ENCODE measurements at places on chromosomes 4 and X.

DNA sequence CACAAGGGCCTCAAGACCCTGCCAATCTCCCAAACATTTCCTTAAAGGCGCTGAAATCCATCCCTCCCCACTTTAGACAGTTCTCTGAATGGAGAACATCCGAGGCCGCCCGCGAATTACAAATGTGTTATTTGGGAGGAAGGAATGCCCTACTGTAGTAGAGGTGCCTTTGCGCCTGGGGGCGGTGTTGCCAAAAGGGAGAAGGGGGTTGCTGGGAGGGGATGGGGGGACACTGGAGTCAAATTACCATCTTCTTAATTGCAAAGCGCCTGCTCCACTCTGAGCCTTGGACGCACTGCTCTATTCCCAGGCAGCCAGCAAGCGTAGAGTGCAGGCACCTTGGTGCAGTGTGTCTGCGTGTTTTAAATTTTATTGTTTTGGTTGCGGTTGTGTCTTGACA lies 2.7 kb downstream of the TMEM255A start:
- DNase-seq, result no peak

- DNase-seq, result no peak
Measured at GRCh38 chrX:38774249-38774648, 27.0 kb upstream of the MID1IP1 start.

GRCh38 chrX:41705680-41706374 lies 17.1 kb downstream of the GPR34 start:
- DNase-seq, result no peak

- DNase-seq, result no peak
Measured at GRCh38 chr4:132530861-132531260, 618.2 kb upstream of the PCDH10 start.

DNA sequence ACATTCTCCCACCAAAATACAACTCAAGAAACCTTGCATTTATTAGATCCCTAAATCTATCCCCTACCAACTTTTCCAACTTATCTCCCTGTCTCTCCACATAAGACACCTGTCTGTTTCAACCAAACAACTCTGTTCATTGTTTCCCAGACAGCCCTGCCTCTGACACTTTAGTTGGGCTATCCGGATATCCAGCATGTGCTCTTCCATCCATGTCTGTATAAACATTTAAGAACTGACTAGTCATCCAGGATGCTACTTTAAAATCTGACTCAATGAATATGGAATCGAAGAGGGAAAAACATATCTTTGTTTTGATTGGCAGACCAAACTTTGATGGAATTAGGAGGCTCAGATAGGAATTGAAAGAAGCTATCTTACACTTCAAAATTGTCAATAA lies 143.2 kb upstream of the DCAF8L1 start:
- no peak for DNase-seq

- DNase-seq, result peak; percentile 53
Measured at GRCh38 chrX:47218920-47219815, 687 bp downstream of the CDK16 start.
